T-helper 2 cell treated with Interferon-gamma antibody and Interleukin-4, amounts not matched to agents 5 μg/mL and 100 μg/mL, for 36 hours (primary cell): ENCODE measurements at places on chromosomes 4 and X.

- no peak for DNase-seq
Measured at GRCh38 chrX:34927866-34928265, 14.7 kb upstream of the FAM47B start.

GRCh38 chrX:21926527-21927278 lies 13.8 kb upstream of the SMS start:
- peak; percentile 11 for DNase-seq

GRCh38 chr4:98446499-98447375 lies 185.6 kb downstream of the RAP1GDS1 start:
- peak; percentile 67 for DNase-seq

- DNase-seq = no peak
Measured at GRCh38 chrX:12979026-12979607, 4.2 kb downstream of the TMSB4X start.

GRCh38 chr4:150323406-150324325 lies 245.4 kb downstream of the DCLK2 start:
- no peak for DNase-seq

DNA sequence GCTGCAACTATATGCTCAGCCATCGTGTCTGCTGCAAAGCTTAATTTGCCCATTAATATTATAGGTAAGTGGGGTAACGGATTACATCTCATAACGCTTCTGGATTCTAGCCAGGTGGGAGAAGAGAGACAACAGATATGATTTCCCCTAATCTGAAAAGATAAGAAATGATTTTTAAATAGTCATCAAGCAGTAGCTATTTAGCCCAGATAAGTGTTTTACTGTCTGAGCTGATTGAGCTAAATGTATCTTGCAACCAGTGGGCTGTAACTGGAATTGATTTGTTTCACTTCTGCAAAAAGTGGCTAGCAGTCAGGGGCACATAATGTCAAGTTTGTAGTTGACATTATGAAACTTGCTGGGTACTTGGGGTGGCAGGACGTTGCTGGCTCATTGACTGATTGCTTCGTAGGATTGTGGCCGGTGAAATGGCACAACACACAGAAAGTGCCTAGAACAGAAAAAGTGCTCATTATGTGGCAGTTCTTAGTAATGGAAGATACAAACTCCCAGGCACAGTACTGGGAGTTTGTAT lies 18.5 kb downstream of the LAP3 start:
- DNase-seq = no peak

DNA sequence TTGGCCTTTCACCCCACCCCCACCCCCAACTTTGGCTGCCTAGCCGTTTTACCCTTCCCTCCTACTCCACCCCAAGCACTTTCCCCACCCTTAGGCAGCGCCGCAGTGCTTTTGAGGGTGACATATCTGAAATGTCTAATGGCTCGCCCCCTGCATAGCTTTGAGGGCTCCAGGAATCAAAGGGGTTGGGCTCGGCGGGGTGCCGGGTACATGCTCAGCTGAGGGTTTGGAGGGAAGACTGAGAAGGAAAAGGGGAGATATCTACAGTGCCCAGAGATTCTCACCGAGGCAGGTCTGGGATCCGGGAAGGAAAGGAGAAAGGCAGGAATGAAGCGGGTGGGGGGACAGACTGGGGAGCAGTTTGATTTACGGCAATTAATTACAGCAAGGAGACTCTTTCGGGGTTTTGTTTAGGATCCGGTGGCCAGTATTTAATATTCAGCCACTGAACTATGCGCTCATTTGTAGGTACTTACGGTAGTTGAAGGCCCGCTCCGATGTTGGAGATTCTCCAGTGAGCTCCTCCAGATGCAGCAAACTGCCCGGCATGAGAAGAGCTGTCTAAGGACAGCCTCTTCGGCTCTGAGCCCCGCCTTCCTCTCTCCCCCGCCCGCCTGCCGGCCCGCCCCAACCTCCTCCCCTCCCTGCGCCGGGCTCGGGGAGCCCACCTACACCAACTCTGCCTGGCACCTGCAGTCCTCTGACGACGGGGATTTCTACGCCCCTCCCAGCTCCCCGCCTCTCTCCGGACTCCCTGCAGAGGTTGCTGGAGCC lies at the start of gene IGSF1:
Gene IGSF1 (minus strand): TSS at position 569 of the 774 bp plus-strand sequence. CDS start 2,632 bp downstream, outside the sequence.
- no peak for DNase-seq

DNA sequence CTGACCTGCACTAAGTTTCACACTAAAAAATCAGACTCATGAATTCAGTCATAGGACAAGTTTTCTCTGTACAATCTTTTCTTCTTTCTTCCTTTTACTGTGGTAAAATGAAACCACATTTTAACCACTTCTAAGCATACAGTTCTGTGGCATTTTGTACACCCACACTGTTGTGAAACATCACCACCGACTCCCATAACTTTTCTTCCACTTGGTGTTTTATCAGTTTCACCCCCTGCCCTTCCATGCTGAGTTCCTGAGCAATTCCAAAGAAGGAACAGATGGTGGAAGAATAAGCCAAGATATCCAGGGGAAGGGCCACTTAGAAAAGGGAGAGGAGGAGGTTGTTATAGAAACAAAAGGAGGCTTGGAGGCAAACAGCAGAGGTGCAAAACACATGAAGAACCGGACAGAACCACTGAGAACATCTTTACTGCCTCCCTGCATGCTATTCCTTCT lies 22.6 kb downstream of the SLC25A4 start:
- DNase-seq = peak; percentile 29

DNA sequence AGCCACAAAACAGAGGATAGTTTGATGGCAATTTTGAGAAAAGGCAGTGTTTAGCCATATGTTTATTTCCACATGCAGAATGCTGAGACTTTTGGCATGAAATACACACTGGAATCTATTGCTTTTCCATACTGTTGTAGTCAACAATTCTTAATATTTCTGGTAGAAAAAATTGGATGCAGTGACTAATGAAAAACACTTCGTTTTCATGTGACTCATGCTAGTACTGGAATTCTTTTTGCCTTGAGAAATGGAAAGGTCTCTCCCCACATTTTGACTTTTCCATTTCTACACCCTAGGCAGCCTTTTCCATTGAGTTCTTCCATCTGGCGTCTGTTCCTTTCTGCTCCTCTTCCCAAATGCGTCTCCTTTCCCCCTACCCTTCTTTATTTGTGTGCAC lies 425.2 kb upstream of the FTHL17 start:
- no peak for DNase-seq
